ENCODE measurements at places on chromosomes 13 and 19.

DNA sequence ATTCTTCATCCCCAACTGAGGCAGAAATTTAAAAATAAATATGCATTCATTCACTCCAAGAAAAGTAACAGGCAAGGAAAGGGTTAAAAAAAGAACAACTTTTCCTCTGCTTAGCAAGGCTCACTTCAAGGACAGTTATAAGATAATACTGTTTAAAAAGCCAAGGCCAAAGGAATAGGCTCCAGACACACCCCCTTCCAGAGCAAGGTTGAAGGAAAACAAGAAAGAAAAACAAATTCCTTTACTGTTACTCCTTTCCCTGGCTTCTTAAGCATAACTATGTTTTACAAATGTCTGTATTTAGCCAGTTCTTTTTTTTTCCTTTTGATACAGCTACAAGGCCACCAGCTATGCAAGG is 8.5 kb downstream of the SIGLEC11 start:
- no peak for DNase-seq

DNA sequence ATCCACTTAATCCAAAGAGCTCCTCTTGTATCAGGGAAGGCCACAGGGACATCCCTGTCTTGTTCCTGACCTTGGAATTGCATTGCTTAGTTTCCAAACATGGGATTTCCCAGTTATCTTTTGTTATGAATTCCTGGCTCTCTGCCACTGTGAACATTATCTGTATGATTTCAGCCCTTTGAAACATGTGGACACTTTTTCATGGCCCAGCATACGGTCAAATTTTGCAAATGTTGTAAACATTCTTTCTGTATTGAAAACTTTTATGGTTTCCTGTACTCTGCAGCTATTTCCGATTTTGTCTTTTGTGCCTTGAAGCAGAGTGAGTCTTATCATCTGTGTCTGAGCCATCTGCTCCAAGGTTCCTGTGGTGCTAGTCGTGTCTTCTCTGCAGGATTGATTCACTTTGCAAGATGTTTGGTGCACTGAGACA is 4.5 kb upstream of the CFAP97D2 start:
- no peak for DNase-seq

DNA sequence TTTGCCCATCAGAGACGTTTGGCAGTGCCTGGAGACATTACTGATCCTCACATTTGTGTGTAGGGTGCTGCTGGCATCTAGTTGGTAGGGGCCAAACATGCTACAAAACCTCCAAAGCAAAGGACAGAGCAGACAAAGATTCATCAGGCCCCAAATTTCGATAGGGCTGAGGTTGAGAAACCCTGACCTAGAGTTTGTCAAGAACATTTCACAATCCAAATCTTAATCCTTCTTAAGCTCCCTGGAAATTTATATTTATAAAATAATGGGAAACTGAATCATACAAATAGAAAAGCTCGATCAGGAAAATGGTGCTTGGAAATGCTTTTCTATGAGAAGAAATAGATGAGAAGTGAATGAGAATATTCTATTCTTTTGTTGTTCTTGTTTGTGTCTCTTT is 273.6 kb downstream of the DCT start:
- no peak for DNase-seq

DNA sequence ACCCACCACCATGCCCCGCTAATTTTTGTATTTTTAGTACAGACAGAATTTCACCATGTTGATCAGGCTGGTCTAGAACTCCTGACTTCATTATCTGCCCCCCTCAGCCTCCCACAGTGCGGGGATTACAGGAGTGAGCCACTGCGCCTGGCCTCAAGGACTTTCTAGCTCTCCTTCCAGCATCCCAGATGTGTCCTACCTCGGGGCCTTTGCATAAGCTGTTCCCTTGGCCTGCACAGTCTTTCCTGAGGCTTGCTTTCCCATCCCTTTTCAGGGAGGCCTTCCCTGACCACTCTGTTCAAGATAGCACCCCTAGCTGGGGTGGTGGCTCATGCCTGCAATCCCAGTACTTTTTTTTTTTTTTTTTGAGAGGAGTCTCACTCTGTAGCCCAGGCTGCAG is 14.3 kb upstream of the BCAM start:
- DNase-seq = no peak

GRCh38 chr13:77002590-77003190 is 10.8 kb downstream of the CLN5 start:
- no peak for DNase-seq

DNA sequence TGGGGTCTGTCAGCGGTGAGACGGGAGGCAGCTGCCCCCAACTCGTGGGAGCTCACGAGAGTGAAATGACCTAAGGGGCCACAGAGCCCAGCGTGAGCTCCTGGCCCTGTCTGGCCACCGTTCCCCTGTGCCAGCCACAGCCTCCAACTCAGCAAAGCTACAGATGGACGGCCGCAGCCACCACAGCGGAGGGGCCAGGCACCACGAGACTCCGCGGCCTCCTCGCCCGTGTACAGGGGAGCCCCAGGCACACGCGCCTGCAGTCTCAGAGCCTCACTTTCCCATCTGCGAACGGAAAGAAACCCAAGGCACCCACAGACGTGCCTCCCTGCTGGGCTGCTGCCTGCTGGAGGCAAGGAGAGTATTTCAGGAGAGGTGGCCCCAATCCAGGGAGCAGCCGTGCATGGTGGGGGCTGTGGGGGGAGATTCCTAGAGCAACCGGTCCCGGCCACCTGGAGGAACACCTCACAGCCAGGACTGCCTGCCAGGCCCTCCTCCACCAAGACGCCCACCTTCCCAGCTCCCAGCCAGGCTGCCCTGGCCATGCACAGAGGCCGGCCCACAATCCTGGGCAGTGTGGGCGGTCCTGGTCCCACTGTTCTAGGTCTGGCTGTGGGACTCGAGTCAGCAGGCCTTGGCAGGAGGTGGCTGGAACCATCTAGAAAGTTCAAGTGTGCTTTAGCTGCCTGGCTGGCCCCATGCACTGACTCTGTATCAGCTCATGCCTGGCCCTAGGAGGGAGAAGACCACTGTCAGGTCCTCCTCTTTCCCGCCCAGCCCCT is 1.9 kb downstream of the MKNK2 start:
- no peak for DNase-seq

- no peak for DNase-seq
Measured at GRCh38 chr13:52012512-52012836, 276 bp downstream of the ALG11 start.

DNA sequence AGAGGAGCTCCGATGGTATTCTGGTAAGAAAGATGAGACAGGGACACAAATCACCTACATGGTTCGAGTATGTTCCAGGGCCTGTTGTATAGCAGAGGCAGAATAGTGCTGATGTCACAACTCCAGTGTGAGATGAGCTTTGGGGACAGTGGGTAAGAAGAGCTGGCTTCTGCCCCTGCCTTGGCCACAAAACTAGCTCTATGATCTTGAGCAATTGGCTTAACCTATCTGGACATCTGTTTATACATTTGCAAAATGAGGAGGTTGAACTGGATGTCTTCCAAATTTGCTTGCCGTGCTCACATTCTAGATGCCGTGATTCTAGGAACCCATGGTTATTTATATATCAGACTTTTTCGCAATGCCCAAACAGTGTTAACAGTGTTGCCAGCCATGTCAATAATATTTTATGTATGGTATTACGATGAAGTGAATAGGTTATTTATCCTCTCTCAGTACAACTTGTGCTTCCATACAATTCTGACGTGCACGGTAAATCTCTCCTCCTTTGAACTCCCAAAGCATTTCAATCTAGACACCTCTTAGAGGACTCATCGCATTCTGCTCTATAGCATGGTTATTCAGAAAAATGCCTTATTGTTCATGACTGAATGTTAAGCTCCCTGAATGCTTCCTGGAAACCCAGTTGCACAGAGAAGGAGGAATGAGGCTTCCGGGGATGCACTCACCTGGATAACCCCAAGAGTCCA is 316.0 kb downstream of the FOXO1 start:
- no peak for DNase-seq

DNA sequence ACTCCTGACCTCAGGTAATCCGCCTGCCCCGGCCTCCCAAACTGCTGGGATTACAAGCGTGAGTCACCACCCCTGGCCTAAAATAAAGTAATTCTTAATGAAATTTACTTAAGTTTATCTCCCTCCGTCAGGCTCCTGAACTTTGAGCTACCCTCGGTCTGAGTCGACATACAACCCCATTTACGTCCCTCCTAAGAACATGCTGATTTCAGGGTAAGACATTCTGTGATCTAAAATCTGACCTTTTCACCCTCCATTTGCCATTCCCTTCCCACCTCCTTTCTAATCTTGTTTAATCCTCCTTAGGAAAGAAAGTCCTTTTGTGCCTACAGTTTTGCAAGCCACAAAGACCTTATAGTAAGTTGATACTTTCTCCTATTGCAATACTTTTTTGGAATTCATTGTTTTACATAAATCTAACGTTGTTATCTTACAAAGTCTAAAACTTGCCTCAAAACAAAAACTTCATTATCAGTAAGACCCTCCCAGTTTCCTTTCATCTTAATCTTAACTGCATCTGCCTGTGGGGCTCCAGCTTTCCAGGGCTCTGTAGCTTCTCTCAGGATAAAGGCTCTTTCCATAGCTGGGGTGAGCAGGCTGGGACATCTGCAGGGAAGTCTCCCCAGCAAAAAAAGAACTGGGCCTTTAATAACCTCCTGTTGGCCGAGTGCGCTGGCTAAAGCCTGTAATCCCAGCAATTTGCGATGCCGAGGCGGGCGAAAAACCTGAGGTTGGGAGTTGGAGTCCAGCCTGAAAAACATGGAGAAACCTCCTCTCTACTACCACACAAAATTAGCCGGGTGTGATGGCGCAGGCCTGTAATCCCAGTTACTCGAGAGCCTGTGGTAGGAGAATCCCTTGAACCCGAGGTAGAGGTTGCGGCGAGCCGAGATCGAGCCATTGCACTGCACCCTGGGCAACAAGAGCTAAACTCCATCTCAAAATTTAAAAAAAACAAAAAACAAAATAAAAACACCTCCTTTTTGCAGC is 143.1 kb downstream of the ZNF737 start:
- DNase-seq = no peak

DNA sequence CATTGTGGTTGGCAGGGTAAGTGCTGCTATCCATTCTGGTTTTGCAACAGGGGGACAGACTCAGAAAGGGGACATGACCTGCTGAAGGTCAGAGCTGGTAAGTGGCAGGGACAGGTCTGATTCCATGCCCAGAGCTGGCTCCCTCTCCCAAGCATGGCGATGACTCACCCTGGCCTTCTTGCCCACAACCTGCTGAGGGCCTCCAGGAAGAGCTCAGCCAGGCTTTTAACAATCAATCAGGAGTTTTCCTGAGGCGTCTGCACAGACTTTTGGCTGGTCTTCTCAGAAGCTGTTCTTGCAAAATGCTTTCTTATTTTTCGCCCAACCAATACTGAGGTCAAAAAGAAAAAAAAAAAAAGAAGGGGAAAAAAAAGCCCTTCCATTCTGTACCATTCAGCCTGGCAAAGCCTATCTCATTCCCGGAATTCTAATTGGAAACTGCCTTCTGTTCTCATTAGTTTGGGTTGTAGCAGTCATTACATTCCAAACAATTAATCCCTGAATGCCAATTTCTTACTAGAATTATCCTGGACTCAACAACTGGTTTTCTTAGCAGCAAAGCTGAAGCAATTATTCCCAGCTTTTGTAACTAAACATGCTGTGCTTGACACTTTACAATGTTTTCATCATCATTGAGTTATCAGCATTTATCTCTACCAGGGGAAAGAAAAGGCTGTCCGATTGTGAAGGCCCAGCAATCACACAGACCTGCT is 17.7 kb downstream of the SIAH3 start:
- no peak for DNase-seq

GRCh38 chr19:15575406-15575805 is 39.6 kb upstream of the CYP4F8 start:
- no peak for DNase-seq

DNA sequence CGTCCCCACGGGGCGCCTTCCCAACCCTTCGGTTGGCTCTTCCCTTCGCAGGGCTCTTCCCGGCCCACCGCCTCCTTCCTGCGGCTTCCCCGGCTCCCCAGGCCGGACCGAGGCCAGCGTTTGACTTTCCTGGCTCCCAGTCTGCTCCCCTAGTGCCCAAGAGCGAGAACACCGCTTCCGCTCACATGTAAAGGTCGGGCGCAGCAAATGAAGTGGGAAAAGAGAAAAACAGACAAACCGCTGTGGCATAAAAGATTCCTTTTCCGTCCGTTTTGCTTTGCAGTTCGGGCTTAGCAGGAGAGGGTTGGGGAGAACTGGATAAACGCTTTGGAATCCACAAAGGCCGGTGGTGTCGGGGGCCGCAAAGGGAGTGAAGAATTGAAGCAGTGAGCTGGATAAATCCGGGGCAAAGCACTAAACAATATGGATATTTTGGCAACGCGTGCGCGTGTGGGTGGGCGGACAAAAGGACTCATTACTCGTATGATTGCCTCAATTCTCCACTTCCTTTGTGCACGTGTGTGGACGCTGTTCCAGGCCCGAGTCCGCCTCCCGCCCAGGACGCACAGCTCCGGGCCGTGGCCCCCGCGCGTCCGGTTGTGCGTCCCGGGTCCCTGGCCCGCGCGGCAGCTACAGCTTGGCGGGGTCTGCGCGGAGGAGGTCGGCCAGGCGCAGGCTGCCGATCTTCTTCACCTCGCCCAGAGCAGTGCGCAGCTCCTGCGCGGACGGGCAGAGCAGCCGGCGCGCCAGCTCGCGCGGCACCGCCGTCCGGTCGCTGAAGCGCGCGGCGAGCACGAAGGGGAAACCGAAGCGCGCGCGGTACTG is 8.6 kb upstream of the CDX2 start:
- no peak for DNase-seq

DNA sequence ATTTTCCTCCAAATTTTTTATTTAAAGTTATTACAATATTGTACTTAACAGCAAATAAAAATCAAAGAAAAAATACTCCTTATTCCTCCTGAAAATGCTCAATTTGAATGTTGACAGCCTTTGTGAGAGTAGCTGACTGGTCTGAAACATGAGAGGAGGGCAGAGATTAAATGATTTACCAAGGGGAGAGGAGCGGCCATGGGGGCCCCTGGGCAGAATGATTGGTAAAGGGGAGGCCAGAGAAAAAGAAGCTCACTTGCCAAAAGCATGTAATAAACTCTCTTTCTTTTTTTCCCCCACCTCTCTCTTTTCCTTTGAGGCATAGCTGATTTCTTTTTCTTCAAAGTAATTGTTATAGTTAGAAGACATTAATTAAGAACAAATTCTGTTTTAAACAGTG is 30.1 kb upstream of the FNDC3A start:
- no peak for DNase-seq

DNA sequence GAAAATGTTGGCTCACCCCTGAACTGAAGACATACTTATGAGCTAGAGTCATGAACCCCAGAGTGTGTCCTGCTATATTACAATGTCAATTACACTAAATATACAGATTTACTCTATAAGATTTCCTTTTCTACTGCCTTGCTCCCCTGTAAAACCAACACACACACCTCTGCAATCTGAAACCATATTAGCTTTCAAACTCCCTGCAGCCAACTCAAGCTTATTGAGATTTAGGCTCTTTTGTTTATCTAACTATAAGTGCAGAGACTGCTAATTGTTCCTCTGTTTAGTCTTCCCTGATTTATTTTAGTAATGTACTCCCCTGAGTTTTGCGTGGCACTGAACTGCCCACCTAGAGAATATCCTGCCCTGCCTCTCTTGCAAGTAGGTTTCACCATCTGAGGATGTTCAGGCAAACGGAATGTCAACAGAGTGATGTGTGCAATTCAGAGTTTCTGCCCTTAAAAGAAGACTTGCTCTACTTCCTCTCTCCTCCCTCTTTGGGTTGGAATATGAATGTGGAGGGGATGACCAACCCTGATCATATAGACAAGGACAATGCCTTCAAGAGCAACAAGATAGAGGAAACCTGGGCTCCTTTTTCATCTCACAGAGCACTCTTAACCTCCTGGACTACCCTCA is 22.3 kb downstream of the FAM216B start:
- DNase-seq = no peak

- no peak for DNase-seq
Measured at GRCh38 chr19:2615782-2616181, 86.7 kb downstream of the GNG7 start.

- no peak for DNase-seq
Measured at GRCh38 chr19:19081642-19082151, 17.9 kb downstream of the SLC25A42 start.

Measured in HS-5 (cell line).